ENCODE measurements at places on chromosomes 5 and 9.

GRCh38 chr5:119316086-119316485, 39.7 kb upstream of the TNFAIP8 start:
- no peak for DNase-seq

DNA sequence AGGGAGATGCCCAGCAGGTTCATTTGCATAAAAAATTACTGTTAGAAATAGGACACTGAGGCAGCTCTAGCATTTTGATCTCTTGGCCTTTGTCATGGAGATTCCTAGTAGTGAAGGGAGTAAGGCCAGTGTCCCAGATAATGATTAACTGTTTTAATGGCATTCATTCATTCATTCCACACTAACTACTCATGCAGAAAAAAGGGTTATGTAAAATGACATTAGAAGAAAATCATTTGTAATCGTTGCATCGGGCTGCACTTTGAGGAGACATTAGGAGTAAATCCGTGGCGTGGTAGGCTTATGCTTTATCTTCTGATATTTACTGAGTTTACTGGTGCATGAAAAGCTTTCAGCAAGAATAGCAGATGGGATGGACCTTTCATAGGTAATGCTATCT, 82.6 kb upstream of the GRHPR start:
- no peak for DNase-seq

DNA sequence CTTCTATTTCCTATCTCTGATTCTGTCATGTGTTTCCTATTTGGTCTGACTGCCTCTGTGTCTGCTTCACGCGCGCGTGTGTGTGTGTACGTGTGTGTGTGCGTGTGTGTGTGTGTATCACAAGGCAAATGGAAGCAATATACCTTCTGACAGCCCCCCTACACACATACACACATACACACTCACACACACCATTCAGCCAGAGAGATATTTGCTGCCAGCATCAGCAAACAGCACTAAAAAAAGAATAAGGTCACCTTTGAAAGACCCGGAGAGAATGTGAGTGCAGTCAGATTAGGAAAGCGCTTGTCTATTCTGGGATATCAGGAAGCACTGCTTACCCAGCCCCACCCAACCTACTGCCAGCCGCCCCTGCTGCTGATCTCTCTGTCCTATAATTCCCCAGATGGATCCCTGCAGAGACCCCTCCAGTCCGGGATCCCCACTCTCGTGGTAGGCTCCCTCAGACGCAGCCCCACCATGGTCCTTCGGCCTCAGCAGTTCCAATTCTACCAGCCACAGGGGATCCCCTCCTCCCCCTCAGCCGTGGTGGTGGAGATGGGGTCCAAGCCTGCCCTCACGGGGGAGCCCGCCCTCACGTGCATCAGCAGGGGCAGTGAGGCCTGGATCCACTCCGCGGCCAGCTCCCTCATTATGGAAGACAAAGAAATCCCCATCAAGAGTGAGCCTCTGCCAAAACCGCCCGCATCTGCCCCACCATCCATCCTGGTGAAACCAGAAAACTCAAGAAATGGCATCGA, 45.7 kb downstream of the PLAC8L1 start:
- DNase-seq = no peak

- DNase-seq = no peak
Measured at GRCh38 chr9:135605238-135605781, 34.0 kb downstream of the GLT6D1 start.

DNA sequence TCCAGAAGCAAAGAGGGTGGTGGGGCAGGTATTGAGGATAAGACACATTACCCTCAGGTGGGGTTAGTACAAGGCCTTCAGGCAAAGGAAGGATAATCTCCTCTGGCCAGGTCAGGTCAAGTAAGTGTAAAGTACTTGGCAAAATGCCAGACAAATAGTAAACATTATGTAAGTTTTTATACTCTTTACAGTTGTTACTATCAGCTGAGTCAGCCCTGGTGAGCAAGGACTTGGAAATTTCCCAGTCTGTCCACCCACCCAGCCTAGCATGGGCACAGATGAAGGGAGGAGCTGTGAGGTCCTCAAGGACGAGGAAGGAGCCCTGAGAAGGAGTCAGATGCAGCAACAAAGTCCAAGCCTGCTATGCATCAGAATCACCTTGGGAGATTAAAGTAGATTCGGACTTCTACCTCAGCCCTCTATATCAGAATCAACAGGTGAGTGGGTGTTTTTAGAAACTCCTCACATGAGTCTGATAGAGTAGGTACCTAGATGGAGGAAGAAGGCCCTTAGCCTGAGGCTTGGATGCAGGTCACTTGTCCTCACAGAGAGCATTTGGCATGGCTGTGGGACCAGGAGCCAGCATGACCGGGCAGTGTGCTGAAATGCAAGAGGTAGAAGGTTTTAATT, 50.2 kb upstream of the BARX1 start:
- DNase-seq = no peak

GRCh38 chr9:134660407-134660806, 18.8 kb downstream of the COL5A1 start:
- no peak for DNase-seq

DNA sequence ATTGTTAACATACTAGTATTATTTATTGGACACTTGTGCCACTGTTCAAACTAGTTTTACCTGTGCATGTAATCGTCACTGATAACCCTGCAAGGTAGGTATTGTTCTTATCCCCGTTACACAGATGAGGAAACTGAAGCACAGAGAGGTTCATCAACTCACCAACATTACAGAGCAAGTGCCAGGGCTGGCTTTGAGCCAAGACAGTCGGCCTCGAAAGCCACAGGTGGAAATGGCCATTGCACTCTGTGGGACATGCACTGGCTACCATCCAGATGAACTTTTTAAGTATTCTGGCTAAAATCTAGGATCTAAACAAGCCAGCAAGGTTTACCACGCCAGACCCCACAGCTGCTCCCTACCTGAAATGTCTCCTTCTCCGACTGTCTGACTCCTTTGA, 57.9 kb downstream of the TEX10 start:
- DNase-seq = no peak

DNA sequence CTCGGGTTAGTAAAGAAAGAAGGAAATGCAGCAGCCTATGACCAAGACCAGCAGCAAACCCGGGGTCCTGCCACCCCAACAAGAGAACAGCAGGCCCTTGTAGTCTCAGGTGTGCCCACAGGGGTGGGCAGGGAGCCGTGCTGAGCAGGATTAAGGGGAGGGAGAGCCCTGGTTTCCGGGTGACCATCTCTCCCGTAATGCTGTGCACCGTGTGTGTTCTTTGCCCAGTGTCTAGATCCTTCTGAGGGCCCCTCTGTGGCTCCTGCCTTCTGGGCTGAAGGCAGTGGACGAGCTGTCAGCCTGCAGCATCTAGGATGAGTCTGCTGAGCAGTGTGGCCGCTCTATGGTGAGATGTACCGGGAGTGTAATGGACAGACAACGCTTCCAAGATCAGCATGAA, 12.7 kb upstream of the PLEKHG4B start:
- no peak for DNase-seq

- DNase-seq = no peak
Measured at GRCh38 chr5:76332102-76332501, 71.0 kb upstream of the IQGAP2 start.

GRCh38 chr5:96628406-96628805, 33.8 kb upstream of the CAST start:
- no peak for DNase-seq

DNA sequence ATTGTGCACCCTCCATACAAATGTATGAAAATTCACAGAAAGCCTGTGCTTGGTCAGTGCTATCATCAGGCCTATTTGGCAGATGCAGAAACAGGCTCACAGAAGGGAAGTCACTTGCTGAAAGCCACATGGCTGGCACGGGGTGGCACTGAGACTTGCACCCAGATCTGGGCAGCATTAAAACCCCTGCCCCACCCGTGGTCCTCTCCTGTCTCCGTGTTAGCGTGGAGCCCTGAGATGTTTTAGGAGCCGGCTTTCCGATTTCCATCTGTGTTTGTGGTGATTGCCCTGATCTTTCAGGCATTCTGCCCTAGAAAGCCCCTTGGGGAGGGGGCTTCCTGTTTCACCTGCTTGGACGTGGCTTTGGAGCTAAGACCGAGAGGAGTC, 102.2 kb upstream of the IER5L start:
- DNase-seq = no peak

- DNase-seq = no peak
Measured at GRCh38 chr5:126377424-126377823, 45.8 kb upstream of the GRAMD2B start.

DNA sequence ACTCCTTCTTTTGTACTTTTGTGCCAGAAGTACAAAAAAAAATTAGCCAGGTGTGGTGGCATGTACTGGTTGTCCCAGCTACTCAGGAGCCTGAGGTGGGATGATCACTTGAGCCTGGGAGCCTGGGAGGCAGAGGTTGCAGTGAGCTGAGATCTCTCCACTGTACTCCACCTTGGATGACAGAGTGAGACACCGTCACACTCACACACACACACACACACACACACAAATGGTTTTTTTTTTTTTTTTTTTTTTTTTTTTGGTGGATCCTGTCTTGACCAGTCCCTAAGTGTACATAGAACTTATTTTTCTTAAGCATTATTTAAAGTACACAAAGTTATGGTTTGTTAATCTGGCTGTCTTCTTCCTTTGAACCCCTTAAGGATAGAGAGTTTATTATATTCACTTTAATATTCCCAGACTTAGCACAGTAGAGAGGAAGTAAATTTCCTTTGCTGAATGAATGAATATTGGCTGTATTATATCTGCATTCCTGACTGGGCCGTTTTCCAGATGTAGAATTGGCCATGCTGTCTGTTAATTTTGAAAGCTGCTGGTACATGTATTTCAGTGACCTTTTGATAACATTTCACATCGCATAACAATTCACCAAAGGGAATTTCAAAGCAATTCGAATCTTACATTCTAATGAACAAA, 429.0 kb upstream of the ZNF608 start:
- no peak for DNase-seq

DNA sequence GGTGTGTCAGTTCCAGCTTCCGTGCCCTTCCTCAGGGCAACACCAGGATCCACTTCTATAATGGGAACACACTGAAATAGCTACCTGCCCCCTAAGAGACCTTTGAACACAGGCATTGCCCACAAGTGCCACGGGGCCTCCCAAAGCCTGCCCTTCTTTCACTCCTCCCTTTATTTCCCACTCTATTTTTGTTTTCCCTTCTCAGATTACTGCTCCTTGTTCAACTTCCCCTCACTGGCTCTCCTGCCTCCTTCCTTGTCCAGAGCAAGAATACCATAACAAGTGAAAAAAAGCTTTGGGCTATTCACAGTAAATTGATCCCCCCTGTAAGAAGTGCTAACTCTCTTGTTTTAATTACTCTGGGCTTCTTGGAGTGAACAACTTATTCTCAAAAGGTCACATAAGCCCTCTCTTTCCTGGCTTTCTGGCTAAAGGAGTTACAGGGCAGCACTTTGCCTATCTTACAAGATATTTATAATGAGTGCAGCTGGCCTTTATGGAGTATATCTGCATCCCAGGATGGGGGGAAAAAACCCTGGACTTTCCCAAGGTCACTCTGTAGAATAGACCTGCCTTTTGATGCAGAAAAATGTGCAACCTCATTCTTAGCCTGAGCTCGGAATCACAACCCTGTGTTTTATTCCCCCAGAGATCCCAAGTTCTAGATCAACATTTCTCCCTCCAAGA, 11.3 kb downstream of the CTXN3 start:
- no peak for DNase-seq

- no peak for DNase-seq
Measured at GRCh38 chr9:123639743-123640142, 283.7 kb downstream of the CRB2 start.

- DNase-seq = no peak
Measured at GRCh38 chr5:4348423-4348822, 752.8 kb downstream of the IRX1 start.

DNA sequence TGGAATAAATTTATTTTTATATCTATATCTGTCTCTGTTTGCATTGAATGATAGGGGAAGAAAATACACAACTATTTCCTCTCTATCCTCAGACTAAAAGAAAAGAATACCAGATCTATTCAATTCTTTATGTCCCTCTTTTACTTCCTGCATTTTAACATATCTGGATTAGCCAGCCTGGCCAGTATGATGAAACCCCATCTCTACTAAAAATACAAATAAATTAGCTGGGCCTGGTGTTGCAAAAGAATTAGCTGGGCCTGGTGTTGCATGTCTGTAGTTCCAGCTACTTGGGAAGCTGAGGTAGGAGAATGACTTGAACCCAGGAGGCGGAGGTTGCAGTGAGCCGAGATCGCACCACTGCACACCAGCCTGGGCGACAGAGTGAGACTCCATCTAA, 182.0 kb downstream of the LURAP1L start:
- DNase-seq = no peak

- DNase-seq = no peak
Measured at GRCh38 chr5:113163328-113163727, 186.7 kb downstream of the DCP2 start.

- DNase-seq = no peak
Measured at GRCh38 chr5:135106136-135106535, 72.1 kb upstream of the PITX1 start.

- DNase-seq = no peak
Measured at GRCh38 chr9:38000332-38000731, 68.7 kb downstream of the SHB start.

DNA sequence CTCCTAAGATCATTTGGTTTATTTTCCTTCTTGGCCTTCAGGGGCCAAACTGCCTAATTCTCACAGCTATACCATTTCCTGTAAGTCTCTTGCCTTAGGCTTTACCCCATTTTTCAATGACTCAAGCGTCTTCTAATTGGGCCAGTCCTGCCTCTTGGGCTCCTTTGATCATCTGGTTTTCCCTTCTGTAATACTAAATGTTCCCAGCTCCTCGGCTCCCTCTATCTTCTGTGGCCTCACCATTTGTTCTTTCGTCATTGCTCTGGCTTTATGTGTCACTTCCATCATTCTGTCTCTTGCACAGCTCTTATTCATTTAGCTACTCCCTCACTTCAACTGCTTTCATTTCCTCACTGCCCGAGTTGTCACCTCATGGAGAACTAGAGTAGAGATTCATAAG, 14.5 kb upstream of the SPINK7 start:
- no peak for DNase-seq

GRCh38 chr5:95087816-95088317, 197.0 kb downstream of the MCTP1 start:
- no peak for DNase-seq

DNA sequence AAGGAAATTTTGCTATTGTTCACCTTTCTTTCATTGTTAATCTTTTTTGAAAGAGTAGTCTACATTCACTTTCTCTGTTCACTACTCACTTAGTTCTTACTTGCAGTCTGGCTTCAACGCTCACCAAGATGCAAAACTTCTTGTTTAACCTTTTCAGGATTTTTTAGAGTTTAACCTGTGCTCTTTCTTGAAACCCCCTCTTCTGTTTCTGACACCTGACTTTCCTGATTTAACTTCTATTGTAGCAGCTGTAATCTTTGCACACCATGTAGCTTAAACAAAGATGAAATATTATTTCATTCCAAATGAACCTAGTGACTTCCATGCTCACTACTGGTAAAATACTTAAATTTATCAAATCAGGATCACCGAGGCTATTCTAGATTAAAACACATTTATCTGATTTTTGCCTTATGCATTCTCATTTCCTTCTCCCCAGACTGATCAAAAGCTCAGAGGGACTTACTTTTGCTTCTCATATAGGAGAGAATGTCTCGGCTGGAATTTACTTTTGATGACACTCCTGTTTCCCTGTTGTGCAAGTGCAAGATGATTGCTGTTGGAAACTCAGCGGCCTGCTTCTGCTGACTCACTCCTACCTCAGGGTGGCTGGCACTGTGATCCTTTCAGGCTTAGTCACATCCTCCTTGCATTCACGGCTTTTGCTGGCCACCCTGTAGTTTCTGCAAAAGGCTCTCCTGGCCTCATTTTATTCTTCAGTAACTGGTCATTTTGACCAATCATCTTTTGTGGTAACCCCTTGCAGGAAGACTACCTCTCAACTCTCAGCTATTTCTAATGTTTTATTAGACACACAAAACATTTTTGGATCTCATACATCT, 109.3 kb upstream of the IFNE start:
- DNase-seq = no peak

- no peak for DNase-seq
Measured at GRCh38 chr9:23306731-23307130, 519.3 kb downstream of the ELAVL2 start.

Measured in stimulated activated CD4-positive, alpha-beta T cell treated with anti-CD3 and anti-CD28 coated beads, Interleukin-1b, Interleukin-23, amount 100 ng/mL, for 1 hour (primary cell).